Stimulated activated CD8-positive, alpha-beta memory T cell treated with anti-CD3 and anti-CD28 coated beads, Interleukin-4, amount 100 ng/mL, for 1 hour (primary cell): ENCODE measurements at places on chromosomes 16 and 17.

DNA sequence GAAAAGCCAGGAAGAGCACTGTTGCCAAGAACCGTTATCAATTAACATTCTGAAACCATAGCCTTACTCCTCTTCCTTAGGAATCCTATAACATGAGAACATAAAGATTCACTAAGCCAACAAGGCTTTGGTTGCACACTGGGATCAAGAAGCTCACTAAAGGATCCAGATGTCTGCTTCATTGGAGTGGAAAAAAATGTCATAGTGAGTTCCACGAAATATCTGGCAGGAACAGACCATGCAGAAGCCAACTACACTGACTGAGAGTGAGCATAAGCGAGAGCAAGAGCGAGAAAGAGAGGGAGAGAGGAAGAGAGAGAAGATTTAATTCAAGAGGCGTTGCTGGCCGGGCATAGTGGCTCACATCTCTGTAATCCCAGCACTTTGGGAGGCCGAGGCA, 13.4 kb upstream of the MEIOC start:
- no peak for DNase-seq

GRCh38 chr17:75159196-75160031, 5.1 kb upstream of the JPT1 start:
- no peak for DNase-seq

DNA sequence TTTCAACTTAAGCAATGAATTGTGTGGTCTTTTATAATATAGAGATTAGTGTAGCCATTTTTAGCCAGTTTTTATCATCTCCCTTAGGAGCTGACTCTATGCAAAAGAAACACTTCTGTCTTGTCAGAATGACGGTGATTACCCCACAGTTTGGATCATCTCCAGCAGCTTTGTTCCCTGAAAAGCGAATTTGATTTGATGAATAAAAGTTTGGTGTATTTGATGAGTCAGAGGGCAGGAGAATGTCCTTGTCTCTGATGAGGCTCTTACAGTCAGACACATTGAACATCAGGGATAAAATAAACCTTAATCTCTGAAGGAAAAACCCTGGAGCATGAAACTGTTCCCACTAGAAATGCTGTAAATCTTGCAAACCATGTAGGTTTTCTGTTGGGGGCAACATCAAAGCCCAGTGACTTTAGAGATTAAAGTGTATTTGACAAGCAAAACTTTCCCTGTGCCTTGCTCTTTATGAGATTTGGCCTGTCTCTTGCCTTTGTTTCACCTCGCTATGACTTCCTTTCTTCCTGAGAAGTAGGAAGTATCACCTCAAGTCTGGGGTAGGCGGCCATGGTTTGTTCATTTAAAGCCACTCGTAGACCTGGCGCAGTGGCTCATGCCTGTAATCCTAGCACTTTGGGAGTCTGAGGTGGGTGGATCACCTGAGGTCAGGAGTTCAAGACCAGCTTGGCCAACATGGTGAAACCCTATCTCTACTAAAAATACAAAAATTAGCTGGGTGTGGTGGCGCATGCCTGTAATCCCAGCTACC, 209.3 kb downstream of the FTO start:
- DNase-seq = no peak

DNA sequence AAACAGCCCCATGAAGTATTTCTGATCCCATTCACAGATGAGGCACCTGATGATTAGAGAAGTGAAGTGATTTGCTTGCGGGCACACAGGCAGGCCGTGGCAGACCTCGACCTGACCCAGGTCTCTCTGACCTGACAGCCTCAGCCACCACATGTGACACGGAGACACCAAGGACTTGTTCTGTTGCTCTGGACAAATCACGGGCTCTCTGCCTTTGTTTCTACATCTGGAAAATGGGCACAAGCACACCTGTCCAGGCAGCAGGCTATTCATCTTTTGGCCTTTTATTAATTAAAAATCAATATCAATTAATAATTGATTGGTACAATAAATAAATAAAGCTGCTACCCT, 3.4 kb downstream of the MAP3K14 start:
- no peak for DNase-seq

GRCh38 chr16:57537581-57538234, 1.3 kb upstream of the CCDC102A start:
- DNase-seq = no peak

DNA sequence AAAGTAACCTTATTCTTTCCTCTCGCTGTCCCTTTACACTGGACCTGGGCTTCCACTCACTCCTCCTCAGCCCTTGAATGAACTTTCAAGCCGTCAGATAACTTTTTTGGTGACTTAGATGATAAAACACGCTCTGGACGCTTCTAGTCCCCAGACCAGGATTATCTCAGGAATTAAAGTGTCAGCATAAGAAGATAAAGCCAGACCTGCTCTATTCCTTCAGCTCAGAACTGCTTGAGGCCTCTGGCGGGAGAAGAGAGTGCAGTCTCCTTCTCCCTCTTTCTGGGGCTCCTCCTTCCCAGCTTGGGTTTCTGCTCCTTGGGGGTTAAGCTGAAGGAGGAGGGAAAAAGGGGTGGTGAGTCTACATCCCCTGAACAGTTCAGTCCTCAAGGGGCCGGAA, 6.6 kb downstream of the LPO start:
- DNase-seq = no peak
